Activated naive CD8-positive, alpha-beta T cell treated with anti-CD3 and anti-CD28 coated beads for 36 hours (primary cell): ENCODE measurements at places on chromosomes 6 and 20. TPM values are rescaled to one million over a fixed set of nuclear protein-coding genes. Genes with fewer than 3 reads are reported as not detected.

Gene IDH3B
- total RNA-seq, result 143 TPM

Gene HRH3
- total RNA-seq, result not detected

Gene KHDC1
- total RNA-seq, result 3.3 TPM

Gene SMLR1
- total RNA-seq, result not detected

Gene TRIM31
- total RNA-seq, result not detected

Gene C6orf58
- total RNA-seq, result not detected

DNA sequence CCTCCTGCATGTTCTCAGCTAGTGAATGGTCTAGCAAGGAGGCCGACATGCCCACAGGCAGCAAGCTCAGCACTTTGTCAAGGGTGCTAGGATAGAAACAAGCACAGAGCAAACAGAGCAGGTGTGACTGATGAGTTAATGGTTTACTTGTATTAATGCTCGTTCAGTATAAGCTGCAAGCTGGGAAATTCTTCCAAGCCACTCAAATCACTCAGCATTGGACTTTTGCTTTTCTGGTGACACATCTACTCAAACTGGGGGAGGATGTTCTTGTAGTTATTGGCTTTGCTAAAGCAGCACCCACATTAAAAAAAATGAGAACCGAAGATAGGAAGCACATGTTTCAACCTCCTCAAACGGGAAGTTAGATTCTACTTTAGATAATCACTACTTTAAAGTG, 43.1 kb upstream of the NEDD9 start:
- H3K36me3 ChIP-seq, result peaks cover 50% of the 10 kb centered on the region
- no peak overlapping the region for H3K4me3 ChIP-seq
- H3K27me3 ChIP-seq, result no peaks in the 10 kb centered on the region
- no peak for DNase-seq

GRCh38 chr6:103617642-103618041, 1242.1 kb downstream of the HACE1 start:
- H3K27me3 ChIP-seq, result no peaks in the 10 kb centered on the region
- no peaks in the 10 kb centered on the region for H3K4me1 ChIP-seq
- no peaks in the 10 kb centered on the region for H3K36me3 ChIP-seq
- H3K4me3 ChIP-seq, result no peak overlapping the region

DNA sequence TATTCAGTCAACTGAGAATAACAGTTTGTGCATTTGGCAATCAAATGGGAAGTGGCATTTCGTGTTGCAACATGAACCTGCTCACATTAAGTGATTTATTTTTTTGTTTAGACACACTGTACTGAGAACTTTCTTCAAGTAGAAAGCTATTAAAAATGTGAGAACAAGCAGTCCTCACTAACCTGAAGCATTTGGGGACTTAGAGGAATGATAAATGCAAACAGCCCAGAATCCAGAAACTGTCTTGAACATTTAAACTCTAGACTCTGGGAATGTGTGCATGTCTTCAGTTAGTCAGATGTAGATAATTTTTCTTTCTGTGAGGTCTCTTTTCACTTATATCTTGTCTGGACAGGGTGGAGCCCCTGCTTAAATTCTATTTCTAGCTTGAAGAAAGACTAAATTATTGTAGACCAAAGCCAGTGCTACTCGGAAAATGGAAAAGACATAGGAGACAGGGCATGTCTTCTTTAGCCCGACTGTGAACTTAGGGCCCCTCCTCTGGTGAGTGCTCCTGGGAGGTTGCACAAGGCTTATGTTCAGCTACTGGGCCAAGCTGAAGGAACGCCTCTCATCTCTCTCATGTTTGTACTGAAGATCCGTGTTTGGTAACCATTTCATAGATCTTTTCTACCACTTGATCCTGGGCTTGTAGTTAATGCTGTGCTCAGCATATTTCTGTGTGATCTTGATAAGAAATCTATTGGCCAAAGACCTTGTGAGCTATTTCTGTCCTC, 70.1 kb downstream of the SLX4IP start:
- DNase-seq, result no peak
- peaks cover 3% of the 10 kb centered on the region for H3K36me3 ChIP-seq
- no peaks in the 10 kb centered on the region for H3K27me3 ChIP-seq
- H3K4me1 ChIP-seq, result peaks cover 23% of the 10 kb centered on the region

GRCh38 chr6:137767911-137768690, 99.0 kb upstream of the TNFAIP3 start:
- peak overlapping the region; percentile 84 for H3K27ac ChIP-seq
- peak overlapping the region; percentile 49 for H3K4me3 ChIP-seq
- no peak for DNase-seq
- peaks cover 16% of the 10 kb centered on the region for H3K4me1 ChIP-seq

DNA sequence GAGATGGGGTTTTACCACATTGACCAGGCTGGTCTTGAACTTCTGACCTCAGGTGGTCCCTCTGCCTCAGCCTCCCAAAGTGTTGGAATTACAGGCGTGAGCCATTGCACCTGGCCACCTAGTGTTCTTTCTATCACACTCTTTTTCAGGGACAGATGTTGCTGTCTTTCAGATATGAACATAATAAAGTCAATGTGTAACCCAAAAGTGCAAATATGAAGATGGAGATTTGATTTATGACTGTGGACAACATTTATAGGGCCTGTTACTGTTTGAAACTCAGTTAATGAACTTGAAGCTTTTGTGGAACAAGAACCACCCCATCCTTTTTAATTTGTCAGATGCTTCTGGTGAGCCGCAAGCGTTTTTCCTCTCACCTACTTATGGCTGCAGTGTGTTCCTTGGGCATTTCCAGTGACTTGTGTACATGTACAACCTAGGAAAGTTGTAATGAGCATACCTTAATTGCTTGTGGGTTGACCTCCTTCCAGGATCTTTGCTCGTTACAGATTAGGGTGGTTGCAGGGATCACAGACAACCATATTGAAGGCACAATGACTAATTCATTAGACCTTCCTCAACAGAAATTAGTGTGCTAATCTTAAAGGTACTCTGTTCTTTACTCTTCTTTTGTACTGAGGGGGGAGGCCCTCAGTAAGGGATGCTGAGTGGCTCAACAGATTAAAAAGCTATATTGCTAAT, 6.8 kb downstream of the TBPL1 start:
- H3K27me3 ChIP-seq, result no peaks in the 10 kb centered on the region
- H3K4me3 ChIP-seq, result no peak overlapping the region
- H3K27ac ChIP-seq, result no peak overlapping the region
- peaks cover 19% of the 10 kb centered on the region for H3K36me3 ChIP-seq
- H3K4me1 ChIP-seq, result peaks cover 59% of the 10 kb centered on the region
